HT1080 (cell line): ENCODE measurements at places on chromosomes 1 and 21.

DNA sequence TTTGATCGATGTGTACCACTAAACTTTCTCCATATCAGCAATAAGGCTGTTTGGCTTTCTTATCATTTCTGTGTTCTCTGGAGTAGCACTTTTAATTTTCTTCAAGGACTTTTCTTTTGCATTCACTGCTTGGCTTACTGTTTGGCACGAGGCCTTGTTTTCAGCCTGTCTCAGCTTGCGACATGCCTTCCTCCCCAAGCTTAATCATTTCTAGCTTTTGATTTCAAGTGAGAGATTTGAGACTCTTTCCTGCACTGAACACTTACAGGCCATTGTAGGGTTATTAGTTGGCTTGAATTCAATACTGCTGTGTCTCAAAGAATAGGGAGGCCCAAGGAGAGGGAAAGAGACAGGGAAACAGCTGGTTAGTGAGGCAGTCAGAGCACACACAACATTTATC is 120.6 kb upstream of the KCND3 start:
- DNase-seq = no peak

- DNase-seq = no peak
Measured at GRCh38 chr1:21298981-21299391, 8.7 kb upstream of the ECE1 start.

DNA sequence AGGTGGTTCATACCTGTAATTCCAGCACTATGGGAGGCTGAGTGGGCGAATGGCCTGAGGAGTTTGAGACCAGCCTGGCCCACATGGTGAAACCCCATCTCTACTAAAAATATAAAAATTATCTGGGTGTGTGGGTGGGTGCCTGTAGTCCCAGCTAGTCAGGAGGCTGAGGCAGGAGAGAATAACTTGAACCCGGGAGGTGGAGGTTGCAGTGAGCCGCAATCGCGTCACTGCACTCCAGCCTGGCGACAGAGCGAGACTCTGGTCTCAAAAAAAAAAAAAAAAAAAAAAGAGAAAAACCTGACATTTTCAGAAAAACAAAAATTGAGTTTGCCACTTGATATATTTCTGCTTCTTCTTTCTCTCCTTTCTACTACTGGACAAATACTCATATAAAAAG is 24.3 kb downstream of the CA6 start:
- no peak for DNase-seq

- DNase-seq = no peak
Measured at GRCh38 chr1:212152308-212152693, 116.8 kb downstream of the DTL start.

DNA sequence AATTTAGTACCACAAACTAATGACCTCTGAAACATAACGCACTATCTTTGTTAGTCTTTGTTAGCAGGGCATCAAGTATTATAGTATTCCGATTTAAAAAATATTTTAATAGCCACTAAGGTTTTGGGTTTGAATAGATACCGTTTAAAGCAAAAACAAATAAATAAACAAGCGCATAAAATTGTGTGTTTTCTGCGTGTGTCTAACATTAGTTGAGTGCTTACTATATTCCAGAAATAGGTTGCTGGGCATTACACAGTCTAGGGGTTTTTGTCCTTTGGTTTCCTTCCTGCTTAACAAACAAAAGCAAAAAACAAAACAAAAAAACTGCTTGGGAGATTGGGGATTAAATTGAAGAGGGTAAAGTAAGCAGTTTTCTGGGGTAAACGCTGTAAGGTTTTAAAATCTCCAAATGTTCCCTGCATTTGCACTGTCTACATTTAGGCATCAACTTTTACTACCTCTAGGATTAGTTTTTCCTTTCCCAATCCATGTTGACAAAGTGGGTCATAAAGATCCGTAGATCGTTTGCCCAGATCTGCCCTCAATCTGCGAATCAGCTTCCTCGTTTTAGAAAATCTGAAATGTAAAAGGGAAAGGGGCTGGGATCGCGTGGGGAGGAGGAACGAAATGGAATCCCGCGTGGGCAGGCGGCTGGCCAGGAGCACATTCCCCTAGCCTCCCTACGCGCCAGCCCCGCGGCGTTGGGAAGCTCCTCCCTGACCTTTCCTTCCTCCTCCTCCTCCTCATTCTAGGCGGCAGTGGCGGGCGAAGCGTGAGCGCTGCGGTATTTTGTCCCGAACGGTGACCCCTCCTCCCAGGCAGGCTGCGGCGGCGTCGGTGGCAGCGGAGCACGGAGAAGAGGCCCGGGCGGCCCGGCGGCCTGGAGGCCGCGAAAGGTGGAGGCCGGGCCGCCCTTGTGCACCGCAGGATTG is at the start of gene KCTD3:
Gene KCTD3, plus strand, starts transcription at position 749 of the 935 bp plus-strand sequence. CDS start 382 bp downstream, outside the sequence.
- DNase-seq = peak; percentile 87

DNA sequence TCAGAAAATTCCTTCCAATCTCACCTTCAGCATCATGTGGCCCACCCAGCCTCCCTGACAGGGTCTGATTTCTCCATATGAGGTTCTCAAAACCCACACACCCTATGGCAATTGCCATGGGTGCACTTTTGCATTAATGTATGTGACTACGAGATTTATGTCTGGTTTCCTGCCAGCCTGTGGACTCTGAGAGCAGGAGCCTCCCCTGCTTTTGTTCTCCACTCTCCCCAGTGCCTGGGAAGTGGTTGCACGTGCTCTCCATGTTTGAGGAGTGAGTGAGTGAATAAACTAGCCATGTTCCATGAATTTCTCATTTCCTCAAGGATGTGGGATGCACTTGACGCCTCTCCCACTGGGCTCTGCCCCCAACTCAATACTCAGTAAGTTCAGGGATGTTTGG is 91.2 kb downstream of the ACTL8 start:
- peak; percentile 47 for DNase-seq

GRCh38 chr1:154236855-154237254 is 16.1 kb downstream of the UBAP2L start:
- DNase-seq = no peak

- no peak for DNase-seq
Measured at GRCh38 chr1:44035726-44036408, 4.6 kb upstream of the SLC6A9 start.

DNA sequence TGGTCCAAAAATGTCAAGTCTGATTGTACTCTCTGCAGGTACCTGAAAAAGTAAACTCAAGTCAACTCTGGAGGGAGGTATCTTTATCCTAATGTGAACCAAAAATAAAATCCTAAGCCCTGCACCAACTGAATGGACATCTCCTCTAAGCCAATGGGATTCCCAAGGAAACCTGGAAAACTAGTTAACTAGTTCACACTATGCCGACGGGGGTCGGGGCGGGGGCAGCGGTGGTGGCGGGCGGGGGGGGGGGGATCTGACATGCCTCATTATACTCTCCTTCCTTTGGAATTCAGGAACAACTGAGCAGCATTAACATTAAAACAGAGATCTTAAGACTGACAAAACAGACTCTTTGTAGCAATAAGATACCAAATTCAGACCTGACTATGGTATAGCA is 452.6 kb upstream of the CAMK1G start:
- no peak for DNase-seq

GRCh38 chr1:51316846-51317120 is 13.6 kb downstream of the TTC39A start:
- peak; percentile 17 for DNase-seq

DNA sequence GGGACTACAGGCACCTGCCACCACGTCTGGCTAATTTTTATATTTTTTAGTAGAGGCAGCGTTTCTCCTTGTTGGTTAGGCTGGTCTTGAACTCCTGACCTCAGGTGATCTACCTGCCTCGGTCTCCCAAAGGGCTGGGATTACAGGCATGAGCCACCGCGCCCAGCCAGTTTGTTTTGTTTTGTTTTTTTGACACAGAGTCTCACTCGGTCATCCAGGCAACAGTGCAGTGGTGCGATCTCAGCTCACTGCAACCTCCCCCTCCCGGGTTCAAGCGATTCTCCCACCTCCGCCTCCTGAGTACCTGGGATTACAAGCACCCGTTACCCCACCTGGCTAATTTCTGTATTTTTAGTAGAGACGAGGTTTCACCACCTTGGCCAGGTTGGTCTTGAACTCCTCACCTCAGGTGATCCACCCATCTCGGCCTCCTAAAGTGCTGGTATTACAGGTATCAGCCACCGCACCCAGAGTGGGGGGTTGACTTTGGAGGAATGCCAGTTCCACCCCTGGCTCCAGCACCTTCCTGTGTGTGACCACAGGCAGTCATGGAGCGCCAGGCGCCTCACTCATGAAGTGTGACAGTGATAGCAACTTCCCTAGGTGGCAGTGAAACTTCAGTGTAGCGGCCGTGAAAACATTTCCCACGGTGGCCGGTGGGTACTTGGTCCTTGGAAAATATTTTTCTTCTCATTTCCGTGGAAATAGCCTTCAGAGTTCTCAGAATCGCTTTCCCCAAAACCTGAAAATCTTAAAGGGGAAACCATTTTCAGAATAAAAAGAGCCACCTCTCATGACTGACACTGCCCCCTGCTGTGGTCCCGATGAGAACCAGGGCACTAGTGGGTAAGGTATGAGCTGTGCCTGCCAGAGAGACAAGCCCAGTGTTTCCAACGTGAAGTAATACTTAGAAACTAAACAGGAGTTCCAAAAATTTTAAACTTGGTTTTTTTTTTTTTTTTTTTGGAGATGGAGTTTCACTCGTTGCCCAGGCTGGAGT is 48.6 kb downstream of the WDR4 start:
- no peak for DNase-seq

GRCh38 chr1:180248731-180249681 is 18.9 kb downstream of the LHX4 start:
- no peak for DNase-seq

- DNase-seq = no peak
Measured at GRCh38 chr1:147586414-147586813, 45.1 kb downstream of the BCL9 start.

DNA sequence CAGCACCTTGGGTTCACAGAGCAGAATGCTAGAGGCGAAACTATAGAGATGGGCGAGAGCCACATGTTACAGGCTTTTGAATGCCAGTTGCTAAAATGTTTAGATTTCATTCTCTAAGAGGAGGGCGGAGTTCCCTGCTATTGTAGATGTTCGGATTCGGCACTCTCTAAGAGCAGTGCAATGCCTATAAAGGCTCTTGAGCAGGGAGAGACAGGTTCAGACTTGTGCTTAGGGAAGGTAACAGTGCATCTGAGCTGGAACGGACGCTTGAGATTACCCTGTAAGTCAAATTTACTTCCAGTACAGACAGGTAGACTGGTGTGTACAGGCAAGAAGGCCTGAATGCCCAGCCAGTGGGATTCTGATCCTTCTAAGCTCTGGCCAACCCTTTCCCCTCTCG is 15.3 kb downstream of the LURAP1 start:
- DNase-seq = no peak

- no peak for DNase-seq
Measured at GRCh38 chr1:86972262-86972661, 57.8 kb downstream of the HS2ST1 start.

DNA sequence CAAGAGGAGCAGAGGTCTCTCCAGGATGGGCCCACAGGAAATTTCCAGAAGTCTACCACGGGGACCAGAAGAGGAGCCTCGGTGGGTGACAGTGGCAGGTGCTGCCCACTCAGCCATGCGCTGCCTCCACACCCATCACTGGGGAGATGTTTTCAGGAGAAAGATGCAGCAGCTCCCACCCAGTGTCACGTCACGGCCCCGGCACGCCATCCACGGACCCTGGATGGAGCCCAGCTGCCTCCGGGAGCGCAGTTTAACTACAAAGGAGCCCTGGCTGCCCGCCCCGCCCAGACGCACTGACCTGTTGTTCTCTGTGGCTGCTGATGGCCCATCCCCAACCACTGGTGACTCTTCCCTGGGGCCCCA is 6.8 kb downstream of the TSPEAR start:
- DNase-seq = no peak

DNA sequence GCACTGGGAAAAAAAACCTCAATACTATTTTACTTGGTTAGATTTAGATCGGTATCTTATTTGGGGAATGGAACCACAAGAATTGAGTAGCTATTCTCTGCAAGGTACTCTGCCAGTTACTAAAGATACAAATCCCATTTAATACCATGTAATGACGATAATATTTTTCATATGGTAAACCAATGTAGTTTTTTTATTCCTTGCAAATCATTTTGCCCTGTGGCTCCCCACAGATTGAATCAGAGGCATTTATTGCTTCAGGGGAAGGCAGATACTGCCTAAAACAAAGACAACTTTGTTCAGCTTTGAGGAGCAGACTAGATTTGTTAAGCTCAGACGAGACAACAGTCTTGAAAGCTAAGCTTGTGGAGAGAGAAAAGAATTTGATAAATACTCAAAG is 226.7 kb upstream of the RUNX1 start:
- peak; percentile 54 for DNase-seq

DNA sequence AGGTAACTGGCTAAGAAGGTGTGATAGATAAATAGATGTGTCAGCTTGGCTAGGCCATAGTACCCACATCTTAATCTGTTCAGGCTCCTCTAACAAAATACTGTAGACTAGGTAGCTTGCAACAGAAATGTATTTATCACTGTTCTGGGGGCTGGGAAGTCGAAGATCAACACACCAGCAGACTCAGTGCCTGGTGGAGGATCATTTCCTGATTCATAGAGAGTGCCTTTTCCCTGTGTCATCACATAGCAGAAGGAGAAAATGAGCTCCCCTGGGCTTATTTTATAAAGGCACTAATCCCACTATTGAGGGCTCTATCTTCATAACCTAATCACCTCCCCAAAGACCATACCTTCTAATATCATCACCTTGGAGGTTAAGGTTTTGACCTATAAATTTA is 532.7 kb upstream of the OLFM3 start:
- DNase-seq = peak; percentile 30

GRCh38 chr1:80776266-80776665 is 1024.5 kb upstream of the ADGRL2 start:
- no peak for DNase-seq

- DNase-seq = no peak
Measured at GRCh38 chr1:16087733-16088132, 14.3 kb upstream of the FAM131C start.

DNA sequence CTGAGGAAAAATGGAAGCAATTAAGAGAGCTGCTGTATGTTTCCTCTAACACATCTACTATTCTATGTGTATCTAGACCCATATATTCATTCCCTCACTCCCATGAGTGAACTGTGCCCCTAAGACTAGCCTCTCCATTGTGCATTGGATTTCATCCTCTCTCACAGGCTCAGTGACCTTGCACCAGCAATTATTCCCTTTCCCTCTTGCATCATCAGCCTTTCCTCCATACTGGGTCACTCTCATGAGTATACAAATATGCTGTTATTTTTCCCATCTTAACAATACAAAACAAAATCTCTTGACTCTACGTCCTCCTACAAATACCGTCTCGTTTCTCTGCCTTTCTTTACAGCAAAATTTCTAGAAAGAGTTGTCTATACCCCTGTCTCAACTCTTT is 29.4 kb upstream of the METTL18 start:
- DNase-seq = no peak
